Muscle of back (tissue), 13 donors: ENCODE measurements at places on chromosomes 7 and 10.

- no peak for DNase-seq
These were observed 4.0 kb upstream of the RAB18 start for GRCh38 chr10:27500096-27500495.

GRCh38 chr7:14666913-14667312 lies 235.6 kb downstream of the DGKB start:
- no peak for DNase-seq

GRCh38 chr7:32298408-32299132 lies 191.6 kb downstream of the LSM5 start:
- no peak for DNase-seq

DNA sequence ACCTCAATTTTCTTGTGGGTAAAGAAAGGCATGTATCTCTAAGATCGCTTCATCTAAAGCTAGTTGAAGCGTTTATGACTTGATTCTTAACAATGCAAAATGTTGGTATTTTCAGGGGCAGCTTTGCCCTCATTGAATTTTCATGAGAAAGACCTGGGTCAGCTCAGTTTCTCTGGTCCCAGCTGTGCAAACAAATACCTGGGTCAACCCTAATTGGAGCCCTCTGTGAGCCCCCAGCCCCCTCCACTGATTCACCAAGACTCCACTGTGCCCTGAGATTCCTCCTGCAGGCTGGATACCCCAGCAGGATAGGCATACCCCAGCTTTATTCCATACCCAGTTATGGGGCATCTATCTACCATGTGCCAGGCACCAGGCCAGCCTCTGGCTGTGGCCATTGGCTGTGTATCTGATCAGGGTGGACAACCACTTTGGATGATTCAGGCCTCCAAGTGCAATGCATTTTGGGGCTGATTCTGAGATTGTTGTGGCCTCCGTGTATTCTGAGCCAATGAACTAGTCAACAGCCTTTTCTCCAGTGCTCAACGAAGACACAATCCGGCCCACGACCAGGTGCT lies 201.9 kb downstream of the MYOF start:
- no peak for DNase-seq

- DNase-seq, result no peak
These were observed 122.9 kb upstream of the PPP2R2D start for GRCh38 chr10:131777921-131778320.

GRCh38 chr10:4154191-4154715 lies 369.2 kb upstream of the KLF6 start:
- no peak for DNase-seq

DNA sequence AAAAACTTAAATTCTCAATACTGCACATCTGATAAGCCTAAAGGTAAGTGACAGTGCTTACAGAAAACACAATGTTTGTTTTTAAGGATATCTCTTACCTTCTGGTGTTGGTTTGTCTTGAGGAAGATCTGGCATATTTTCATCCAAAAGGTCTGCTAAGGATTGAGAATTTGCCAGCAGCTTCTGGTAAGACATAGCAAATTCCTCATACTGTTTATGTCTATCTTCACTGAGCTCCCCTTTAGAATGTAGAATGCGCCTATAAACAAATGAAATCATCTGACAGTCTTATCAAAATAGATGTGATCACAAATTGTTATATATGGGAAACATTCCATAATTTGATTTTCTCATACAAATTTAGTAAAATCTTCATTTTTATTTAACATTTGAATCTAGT lies 28.7 kb downstream of the UPF2 start:
- DNase-seq, result no peak

- DNase-seq, result no peak
These were observed 35.8 kb downstream of the ZFAND2A start for GRCh38 chr7:1124164-1124563.

- peak; percentile 88 for DNase-seq
These were observed at the start of gene BMI1 for GRCh38 chr10:22320591-22321155. BMI1 (plus strand) TSS chr10:22321099; CDS start chr10:22326450, 5,351 bp downstream.

- no peak for DNase-seq
These were observed 29.1 kb upstream of the LBX1 start for GRCh38 chr10:101258179-101258885.

DNA sequence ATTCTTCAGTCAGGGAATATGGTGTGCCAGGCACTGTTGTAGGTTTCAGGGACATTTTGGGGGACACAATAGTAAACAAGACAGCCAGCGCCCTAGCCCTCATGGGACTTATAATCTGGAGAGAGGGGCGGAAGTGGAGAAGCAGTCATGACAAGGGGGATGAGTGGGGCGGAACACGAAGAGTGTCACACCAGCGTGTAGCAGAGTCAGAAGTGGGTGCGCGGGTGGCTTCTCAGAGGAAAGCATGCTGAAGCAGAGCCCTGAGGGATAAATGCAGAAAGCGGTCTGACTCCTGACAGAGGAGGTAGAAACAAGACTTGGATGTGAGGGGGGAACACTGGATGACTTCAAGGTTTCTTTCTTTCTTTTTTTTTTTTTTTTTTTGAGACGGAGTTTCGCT lies 160.3 kb upstream of the LYZL2 start:
- no peak for DNase-seq

DNA sequence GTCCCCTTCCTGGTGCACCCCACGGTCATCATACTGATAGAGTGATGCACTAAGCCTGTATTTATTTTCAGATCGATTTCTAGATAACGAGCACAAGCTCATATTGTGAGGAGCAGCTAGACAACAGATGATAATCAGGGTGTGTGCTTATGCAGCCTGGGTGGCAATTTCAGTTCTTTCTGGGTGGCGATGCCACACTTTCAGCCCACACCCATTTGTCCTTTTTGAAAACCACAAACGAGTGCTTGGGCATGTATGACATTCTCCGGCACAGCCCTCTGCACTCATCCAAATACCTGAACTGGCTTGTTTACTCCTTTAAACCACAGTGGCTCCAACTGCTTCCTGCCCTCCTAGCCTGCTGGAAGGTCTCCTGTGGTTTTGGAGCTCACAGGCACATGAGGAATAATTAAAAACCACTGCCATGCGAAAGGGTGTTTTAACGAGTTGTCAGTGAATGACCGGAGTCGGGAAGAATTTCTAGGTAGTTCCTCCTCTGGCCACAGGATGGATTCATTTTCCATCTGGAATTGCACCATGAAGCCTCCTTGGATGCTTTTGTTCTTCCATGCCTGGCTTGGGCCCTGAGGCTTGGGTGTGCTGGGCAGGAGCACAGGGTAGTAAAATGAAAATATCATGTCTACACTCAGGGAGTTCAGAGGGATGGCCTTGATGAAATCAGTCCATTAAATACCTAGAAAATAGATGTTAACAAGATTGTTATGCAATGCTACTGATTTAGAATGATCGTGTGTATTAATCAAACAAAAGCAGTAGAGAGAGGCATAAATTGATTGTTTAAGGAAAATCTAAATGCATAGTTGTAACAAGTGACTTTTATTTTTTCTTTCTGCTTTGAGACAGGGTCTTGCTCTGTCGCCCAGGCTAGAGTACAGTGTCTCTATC lies 52.4 kb upstream of the ITGB1 start:
- DNase-seq, result peak; percentile 82

DNA sequence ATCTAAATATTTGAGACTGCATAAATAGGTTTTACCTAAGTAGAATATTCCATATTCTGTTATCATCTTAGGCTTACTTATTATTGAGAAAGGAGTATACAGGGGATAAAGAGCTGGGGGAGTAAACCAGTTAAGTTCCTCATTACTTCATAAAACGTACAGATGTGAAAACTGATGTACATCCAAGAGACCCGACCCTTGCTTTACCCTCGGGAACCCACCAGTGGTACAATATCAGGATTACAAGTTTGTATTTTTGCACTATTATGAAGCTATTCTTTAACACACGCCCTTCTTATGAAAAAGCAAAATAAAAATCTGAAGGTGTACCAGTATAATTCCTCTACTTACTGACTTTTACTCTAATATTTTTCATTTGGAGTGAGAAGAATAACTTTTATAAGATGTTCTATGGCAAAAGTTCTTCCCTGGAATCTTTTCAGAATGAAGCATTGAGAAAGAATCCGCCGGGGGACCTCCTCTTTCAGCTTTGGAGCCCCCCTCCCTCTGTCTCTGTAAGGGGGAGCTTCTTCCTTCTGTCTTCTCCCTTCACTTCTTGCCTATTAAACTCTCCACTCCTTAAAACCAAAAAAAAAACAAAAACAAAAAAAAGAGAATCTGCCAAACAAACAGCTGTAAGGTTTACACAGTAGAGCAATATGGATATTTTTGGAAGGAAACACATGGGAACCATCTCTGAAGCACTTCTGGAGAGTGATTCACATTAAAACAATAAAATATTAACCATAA lies 550.0 kb downstream of the TNS3 start:
- peak; percentile 83 for DNase-seq

DNA sequence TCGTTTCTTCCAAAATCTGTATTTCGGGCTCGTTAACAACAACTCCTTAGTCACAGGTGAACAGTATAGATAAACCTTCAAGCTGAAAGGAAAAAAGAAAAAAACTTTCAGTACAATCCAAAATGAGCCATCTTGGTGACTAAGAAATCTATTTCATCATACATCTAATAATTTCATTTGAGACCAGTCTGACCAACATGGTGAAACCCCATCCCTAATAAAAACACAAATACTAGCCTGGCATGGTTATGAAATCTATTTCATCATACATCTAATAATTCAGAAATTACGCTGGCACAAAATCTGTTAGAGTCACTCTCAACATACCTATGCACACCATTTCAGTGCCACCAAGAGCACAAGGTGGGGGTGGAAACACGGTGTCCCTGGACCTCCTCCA lies 8.8 kb downstream of the DCLRE1C start:
- no peak for DNase-seq

DNA sequence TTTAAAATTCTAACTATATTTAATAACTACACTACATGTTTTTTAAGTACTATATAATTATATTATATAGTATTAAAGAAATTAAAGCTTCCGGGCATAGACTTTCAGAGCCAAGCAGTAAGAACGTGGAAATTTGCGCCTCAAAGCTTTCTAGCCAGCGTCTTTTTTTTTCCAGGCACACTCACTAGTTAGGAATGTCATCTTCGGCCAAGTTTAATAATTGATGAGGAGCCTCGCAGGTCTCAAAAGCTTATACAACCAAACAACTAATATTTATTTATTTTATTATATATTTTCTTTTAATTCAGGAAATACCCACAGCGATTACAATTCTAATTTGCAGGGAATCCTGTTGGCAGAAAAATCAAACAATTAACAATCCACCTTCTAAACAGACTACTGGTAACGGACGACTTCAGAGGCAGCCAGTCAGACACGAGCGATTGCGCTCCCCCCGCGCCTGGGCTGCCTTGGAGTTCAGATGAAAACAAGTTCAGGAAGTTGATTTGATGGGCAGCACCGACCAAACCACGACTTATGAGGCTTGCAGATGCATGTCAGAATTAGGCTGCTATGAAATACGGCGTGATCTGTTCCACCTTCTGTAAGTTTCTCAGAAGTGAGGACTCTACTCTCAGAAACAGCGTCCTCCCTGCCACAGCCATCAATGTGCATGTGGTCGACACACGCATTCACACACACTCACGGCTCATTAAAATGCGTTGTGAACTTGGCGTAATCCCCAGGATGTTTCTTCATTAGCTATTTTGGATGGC lies 431.8 kb upstream of the MGMT start:
- no peak for DNase-seq

- DNase-seq, result no peak
These were observed 59.3 kb downstream of the NUDCD3 start for GRCh38 chr7:44431091-44431608.

GRCh38 chr7:86926732-86927131 lies 132.7 kb downstream of the ELAPOR2 start:
- peak; percentile 33 for DNase-seq

- no peak for DNase-seq
These were observed 170.1 kb downstream of the PKD1L1 start for GRCh38 chr7:47778153-47778661.

DNA sequence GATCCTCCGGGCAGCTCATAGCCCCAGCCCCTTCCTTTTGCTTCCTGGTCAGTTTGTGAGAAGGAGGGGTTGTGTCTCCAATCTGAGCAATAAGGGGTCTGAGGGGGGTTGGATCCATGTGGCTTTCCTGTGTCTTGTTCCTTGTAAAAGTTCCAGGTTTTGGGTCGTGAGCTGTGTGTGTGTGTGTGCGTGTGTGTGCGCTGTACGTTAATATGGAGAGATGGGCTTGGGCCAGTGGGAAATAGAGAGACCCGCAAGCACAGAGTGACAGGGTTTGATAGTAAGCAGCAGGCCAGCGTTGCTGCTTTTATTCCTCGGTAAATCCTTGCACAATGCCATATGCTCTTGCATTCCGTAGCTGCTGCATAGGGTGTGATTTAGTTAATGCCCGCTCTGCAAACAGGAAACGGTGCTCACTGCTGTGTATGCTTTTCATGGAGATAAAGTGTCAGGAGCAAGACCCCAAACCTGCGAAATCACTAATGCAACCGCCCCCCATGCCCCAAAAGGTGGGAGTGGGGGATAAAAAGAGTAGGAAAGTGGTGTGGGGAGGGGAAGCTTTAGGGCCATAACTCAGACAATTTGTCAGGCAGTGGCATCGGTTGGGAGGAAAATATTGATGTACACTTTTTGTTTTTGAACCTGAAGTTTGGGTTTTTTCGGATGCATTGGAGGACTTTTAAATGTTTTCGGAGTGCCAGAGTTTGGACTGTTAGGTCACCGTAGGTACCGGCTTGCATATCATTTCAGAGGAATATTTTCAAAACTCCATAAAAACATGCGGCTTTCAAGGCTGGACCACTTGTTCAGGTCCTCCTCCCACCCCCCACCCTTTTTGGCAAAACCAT lies 108.7 kb downstream of the TCF7L2 start:
- peak; percentile 68 for DNase-seq

DNA sequence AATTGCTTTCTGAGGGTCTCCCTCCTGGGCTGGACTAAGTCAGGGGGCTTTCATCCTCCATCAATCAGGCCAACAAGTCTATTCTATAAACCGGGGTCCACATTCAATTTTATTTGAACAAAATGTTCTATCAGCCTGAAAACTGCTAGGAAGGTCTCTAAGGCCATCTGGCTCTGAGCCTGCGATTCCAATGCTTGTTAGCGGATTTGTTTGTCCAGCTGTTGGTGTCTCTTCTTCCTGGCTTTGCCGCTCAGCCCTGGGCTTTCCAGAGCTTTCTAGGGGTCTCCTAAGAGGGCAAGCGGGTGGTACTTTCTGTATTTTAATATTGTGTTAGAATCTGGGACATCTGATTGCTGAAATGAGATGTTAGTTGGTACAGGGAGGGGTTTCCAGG lies 136.7 kb downstream of the VIPR2 start:
- peak; percentile 63 for DNase-seq

- no peak for DNase-seq
These were observed 674.2 kb upstream of the NRP1 start for GRCh38 chr10:34008656-34009055.

- DNase-seq, result no peak
These were observed 30.4 kb downstream of the PLAU start for GRCh38 chr10:73941300-73941699.

- DNase-seq, result no peak
These were observed 33.9 kb upstream of the CTTNBP2 start for GRCh38 chr7:117907049-117907640.

- no peak for DNase-seq
These were observed 1085.5 kb downstream of the SORCS1 start for GRCh38 chr10:106078895-106079576.

GRCh38 chr10:58512491-58513187 lies at the start of gene BICC1:
BICC1 (plus strand) TSS chr10:58512872; CDS start chr10:58513144, 272 bp downstream.
- DNase-seq, result peak; percentile 94

- no peak for DNase-seq
These were observed 12.3 kb downstream of the AKR1C3 start for GRCh38 chr10:5106553-5106952.

- peak; percentile 35 for DNase-seq
These were observed 327.3 kb upstream of the NRP1 start for GRCh38 chr10:33661580-33662336.

- no peak for DNase-seq
These were observed 15.9 kb downstream of the MIOS start for GRCh38 chr7:7582596-7582995.

- DNase-seq, result no peak
These were observed 156.8 kb upstream of the TNS3 start for GRCh38 chr7:47738563-47739166.
